ENCODE measurements at places on chromosomes 1 and 21. TPM values are rescaled to one million over a fixed set of nuclear protein-coding genes. Genes with fewer than 3 reads are reported as not detected.

DNA sequence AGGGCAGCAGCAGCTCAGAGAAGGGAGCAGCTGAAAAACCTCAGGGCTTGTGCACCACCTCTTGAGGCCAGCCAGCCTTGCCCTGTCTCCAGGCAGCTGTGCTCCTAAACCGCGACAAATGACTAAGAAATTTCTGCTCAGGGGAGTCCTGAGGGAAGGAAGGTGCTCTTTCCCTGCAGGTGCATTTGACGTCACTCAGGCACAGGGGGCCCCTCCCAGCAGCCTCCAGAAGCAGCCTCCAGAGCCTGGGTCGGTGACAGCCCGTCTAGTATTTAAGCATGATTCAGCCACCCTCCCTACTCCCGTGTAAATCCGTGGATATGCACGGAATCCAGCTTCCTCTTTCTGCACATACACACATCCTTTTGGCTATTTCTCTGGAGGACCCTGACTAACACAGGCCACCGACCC, 560.5 kb downstream of the KIF26B start:
- DNase-seq, result no peak

DNA sequence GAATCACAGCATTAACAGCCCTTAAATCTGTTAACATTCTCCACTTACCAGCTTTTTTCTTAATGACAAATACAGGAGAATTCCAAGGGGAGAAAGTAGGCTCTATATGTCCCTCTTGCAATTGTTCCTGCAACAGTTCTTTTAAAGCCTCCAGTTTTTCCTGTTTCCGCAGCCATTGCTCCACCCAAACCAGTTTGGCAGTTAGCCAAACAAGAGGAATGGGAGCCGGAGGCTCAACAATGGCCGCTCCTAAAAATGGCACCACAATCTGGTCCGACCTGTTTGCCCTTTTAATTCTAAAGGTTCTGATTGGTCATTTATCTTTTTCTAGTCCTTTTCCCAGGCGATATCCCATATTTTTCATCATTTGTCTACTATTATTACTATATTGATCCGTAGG, 14.0 kb upstream of the L1TD1 start:
- DNase-seq, result no peak

The TACSTD2 gene
- 17.7 TPM for total RNA-seq

The C8B gene
- not detected for total RNA-seq

- no peak for DNase-seq
Observed at GRCh38 chr1:36572906-36573305, 90.2 kb upstream of the CSF3R start.

The LCK gene
- total RNA-seq, result 0.43 TPM
